ENCODE measurements at places on chromosomes 5 and 9.

DNA sequence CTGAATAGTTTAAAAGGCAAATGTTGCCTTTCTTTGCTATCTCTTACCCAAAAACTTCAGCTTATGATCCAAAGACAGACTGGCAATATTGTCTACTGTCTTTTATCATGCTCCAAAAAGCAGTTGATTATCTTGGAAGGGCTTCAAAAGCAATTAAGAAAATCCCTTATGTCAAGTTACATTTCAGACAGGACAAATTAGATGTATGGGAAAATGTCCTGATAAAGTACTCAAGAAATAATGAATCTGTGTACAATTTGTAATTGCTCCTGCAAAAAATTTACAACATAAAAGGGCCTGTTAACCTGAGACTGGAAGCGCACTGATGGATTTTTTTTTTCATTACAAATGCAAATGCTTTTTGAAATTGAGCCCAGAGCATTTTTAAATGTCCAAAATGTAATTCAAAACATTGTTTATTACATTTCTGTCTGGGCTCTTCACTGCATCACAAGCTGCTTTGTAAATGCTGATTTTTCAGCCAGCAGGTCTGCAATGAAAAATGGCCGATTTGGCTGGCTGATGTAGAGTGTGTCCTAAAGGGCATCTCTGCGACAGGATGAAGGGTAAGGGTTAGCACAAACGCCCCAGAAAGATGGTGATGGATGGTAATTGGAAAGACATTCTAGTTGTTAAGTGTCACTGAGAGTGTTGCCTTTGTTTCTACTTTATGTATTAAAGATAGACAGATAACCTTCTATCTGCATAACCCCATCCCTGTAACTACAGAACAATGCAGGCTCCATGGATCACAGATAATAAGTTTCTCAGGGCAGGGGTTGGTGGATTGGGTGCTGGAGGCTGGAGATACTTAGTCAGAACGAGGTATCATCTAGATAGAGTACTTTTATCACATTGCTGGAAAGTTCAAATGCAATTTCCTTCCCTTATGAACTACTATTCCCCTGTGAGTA, 27.0 kb downstream of the MAT2B start:
- no peak for DNase-seq

GRCh38 chr9:133474215-133474614, 4.7 kb downstream of the SLC2A6 start:
- no peak for DNase-seq

- DNase-seq: no peak
Observed at GRCh38 chr9:5425006-5425628, 12.6 kb downstream of the PLGRKT start.

- DNase-seq: peak; percentile 11
Observed at GRCh38 chr9:98254228-98255060, 1.0 kb downstream of the TBC1D2 start.

DNA sequence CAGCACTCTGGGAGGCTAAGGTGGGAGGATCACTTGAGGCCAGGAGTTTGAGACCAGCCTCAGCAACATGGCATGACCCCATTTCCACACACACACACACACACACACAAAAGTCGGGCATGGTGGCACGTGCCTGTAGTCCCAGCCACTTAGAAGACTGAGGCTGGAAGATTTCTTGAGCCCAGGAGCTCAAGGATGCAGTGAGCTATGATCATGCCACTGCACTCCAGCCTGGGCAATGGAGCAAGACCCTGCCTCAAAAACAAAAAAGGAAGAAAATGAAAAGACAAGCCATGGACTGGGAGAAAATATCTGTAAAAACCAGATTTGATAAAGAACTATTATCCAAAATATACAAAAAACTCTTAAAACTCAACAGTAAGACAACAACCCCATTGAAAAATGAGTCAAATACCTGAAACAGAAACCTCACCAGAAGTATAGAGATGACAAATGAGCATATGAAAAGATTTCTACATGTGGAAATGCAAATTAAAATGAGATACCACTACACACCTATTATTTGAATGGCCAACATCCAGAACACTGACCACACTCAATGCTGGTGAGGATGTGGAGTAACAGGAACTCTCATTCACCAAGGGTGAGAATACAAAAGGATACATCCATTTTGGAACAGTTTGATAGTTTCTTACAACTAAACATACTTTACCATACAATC, 24.7 kb downstream of the DNAJA1 start:
- no peak for DNase-seq

DNA sequence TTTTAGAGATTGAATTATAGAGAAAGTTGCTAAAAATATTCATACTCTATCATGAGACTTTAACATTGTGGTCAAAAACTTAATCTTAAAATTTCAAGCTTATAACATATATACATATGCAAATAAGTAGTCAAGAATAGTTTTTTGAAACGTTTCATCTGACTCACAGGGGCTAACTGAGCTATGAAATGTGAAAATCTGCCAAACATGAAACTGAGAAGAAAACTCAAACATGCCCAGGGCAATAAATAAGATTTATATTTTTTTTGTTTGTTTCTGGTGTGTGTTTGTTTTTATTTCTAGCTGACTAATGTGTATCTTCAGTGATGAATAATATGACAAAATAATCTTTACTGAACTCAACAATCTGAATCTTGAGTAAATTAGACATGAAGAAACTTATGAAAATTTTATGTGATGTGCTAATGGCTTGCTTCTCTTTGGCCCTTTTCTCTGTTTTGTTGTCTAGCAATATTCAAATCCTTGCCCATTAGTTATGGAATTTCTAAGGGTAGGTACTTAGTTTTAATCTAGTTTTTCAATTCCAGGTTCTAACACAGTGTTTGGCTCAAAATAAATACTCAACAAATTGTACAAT, 99.9 kb downstream of the FAM174A start:
- no peak for DNase-seq

- no peak for DNase-seq
Observed at GRCh38 chr5:177620560-177620959, 20.6 kb downstream of the B4GALT7 start.
